ENCODE measurements at places on chromosomes 2 and 18.
A peak's percentile ranks its signal among the peaks of the same experiment; 100 is the strongest.

GRCh38 chr2:240785424-240786335, 34.3 kb downstream of the KIF1A start:
- DNase-seq = no peak

GRCh38 chr2:176997074-176997791, 215.4 kb upstream of the HNRNPA3 start:
- peak; percentile 85 for DNase-seq

- DNase-seq = no peak
These were observed 604.3 kb upstream of the CDH7 start for GRCh38 chr18:65146482-65147021.

DNA sequence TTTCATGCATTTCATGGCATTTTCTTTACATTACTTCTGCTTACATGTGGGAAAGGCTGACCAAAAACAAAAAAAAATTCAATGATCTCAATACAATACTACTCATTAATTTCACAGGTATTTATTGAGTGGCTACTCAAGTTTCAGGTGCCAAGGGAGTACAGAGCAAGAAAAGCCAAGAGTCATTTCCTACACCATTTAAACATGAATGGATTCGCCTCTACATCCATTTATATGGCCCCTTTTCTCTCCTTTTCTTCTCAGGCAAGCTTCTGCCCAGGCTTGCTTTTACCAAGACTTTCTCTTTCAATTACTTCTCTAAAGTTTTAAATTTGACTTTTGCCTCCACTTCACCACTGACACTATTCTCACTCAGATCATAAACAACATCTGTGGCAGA, 1603.1 kb upstream of the CELF4 start:
- DNase-seq = no peak

GRCh38 chr2:102975996-102976975, 214.5 kb downstream of the TMEM182 start:
- DNase-seq = peak; percentile 3

GRCh38 chr2:176125772-176126054, 3.2 kb downstream of the HOXD9 start:
- DNase-seq = no peak

DNA sequence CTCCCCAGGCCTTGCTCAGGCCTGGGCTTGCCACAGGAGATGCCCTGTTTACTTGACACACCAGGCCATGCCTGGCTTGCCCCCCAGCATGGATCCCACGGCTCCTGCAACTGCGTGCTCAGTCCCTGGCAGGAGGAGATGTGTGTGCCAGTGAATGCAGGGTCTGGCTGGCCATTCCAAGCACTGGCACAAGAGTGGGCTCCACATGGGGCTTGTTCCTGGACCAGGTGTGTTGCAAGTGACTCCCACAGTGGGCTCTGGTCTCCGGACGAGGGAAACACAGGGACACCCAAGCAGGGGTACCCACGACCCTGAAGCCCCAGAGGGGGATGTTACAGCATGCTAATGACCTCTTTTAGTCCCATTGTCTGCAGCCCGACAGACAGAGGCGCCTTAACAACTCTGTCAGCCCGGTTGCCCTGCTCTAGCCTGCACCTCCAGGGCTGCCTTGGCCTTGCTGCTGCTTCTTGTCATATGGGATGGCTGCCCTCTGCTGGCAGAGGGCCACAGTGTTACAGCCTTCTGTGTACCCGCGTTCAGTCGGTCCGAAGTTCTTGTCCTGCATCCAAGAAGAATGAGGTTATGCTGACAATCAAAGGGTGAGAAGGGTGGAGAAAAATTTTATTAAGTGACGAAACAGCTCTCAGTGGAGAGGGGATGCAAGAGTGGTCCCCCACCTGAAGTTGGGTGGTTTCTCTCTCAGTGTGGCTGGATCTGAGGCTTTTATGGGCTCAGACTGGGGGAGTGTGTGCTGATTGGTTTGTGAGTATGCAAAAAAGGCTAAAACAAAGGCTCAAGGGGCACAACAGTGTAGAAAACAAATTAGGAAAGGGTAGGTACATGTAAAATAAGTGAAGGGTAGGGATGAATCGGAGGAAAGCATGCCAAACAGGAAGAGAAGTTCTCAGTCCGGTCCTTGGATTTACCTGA, 180.4 kb downstream of the MBD5 start:
- DNase-seq = peak; percentile 18

DNA sequence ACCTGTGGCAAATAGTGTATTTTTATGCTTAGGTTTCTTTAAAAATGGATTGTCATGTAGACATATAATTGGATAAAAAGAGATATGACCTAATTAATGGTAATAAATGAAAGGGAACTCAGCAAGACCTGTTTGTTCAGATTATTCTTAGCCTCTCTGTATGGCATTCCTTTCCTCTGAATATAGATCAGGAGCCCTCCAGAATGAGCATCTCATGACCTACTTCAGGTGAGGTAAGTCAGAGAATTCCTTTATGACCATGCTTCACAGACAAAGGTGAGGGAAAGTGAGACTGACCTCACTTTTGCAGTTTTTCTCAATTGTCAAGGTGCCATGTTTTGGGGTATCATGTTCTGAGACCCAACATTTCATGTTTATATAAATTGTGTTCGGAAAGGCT, 1744.3 kb upstream of the PIK3C3 start:
- DNase-seq = no peak

DNA sequence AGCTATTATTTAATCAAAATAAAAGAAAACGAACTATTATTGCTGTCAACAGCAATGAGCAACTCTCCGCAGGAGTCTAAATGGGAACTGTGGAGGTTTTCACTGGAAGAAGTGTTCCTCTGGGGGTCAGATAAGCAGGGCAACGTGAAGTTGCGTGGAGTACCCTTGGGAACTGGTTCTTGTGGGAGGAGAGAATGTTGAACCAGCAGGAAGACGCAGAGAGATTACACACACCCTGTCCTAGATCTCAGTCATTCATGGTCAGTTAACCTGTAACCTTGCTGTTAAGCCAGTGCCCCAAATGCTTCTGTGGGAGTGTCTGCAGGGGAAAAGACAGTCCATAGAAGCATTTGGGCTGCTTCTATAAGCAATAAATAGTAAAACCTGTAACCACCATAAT, 20.4 kb upstream of the CABLES1 start:
- DNase-seq = peak; percentile 76

DNA sequence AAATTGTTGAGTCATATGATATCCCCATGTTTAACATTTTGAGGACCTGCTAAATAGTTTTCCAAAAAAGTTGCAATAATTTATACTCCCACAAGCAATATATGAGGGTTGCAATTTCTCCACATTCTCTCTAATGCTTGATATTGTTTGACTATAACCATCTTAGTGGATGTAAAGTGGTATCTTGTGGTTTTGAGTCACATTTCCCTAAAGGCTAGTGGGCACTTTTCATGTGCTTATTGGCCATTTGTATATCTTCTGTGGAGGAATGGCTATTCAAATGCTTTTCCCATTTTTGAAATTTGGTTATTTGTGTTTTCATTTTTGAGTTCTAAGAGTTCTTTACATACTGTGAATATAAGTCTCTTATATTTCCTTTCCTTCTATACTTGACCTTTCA, 82.7 kb downstream of the SCG2 start:
- DNase-seq = peak; percentile 36

DNA sequence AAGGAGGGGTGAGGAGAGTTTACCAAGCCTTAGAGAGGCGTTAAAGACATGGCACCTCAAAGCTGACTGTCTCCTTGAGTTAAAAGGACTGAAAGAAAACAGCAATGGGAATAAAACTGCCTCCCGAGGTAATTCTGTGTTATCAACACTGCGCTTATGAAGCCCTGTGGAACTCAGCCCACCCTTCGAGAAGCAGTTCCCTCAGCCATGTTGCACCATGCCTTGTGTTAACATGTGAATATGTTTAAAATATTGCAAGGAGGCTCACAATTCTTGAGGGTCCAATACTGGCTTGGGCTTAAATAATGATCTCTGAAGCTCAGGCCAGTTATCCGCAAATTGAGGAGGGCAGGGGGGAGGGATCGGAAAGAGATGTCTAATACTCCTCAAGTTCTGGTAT, 14.7 kb downstream of the KLF7 start:
- no peak for DNase-seq

DNA sequence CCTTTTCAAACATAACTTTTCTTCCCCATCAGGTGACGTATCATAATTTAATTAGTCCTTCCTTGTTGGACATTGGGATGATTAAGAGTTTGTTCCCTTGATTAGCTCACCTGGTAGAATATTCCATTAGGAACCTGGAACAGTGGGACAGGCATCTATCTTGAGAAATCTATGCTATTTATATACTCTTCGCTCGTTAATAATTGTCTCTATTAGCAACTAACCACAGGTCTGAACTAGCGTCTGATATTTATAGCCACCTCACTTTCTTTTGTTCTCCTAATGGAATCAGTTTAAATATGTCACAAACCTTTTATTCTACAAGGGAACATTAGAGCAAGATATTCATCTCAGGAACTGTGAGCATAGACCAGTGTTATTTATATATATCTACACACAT, 79.8 kb downstream of the MAPK4 start:
- DNase-seq = no peak

DNA sequence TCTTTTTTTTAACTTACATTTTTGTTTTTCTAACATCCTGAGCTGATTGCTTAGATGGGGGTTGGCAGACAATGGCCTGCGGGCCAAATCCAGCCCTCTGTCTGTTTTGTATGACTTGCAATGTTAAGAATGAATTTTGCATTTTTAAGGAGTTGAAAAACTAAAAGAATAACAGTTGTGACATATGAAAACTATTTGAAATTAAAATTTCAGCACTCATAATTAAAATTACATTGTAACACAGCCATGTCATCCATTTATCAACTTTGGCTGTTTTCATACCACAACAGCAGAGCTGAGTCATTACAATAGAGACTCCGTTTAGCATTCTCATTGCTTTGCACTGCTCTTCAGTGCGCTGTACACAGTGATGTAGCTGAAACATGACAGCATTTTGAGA, 94.1 kb upstream of the MC4R start:
- peak; percentile 1 for DNase-seq

GRCh38 chr2:168375195-168375798, 80.8 kb upstream of the CERS6 start:
- DNase-seq = no peak

DNA sequence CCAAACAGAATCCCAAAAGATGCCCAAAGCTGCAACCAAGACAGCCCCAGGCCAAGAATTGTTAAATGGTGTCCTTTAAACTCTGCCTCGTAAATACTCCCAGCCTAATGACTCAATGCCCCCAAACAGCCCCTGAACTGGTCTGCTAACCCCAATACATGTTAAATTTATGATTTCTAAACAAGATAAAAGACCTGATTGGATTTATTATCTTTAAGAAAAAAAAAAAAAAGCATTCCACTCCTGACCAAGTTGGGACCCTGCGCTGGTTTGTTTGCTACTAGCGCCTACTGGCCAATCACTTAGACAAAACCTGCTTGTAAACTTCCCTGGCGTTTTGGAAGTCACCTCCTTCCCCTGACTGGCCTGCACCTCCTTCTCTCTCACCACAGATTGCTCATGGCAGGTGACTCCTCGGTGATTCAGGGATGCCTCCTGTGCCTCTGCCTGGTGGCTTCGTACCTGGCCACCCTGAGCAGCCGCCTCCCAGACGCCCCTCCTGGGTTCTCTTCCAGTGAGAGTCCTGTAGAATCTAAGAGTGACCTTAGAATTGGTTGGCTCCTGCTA, 121.3 kb downstream of the BCL11A start:
- no peak for DNase-seq

GRCh38 chr18:25456334-25457010, 104.5 kb upstream of the ZNF521 start:
- no peak for DNase-seq

DNA sequence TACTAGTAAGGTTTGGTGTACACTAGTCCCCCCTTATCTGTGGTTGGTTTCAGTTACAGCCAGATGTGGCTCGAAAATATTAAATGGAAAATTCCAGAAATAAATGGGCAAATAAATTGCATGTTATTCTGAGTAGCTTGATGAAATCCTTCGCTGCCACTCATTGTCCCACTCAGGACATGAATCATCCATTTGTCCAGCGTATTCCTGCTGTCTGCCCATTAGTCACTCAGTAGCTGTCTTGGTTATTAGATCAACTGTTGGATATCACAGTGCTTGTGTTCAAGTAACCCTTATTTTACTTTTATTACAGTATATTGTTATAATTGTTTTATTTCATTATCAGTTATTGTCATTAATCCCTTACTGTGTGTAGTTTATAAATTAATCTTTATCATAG, 21.7 kb downstream of the ZDBF2 start:
- peak; percentile 82 for DNase-seq

- DNase-seq = no peak
These were observed 148.7 kb downstream of the CALCRL start for GRCh38 chr2:187299122-187299906.

GRCh38 chr2:236352761-236353593, 88.8 kb upstream of the ASB18 start:
- peak; percentile 17 for DNase-seq

DNA sequence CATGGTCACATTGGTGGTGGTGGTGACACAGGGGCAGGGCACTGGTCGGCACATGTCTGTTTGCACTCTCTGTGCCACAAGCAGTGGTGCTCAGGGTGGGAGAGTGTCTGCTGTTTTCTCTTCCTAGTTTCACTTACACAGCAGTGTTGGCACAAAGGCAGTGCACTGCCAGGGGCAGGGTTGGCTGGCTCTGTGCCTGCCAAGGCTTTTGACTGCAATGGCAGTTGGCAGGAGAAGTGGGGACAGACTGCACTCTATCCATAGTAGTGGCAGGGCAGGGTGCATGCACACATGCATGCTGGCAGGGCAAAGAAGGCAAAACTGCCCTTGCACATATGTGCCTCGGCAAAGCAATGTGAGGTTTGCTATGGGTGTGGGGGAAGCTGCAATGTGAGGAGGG, 635.9 kb downstream of the SUCLG1 start:
- no peak for DNase-seq

GRCh38 chr18:45856531-45856930, 31.1 kb downstream of the SIGLEC15 start:
- no peak for DNase-seq

- DNase-seq = no peak
These were observed 119.7 kb upstream of the CRIM1 start for GRCh38 chr2:36235882-36236281.

GRCh38 chr2:138919120-138919747, 139.0 kb upstream of the NXPH2 start:
- DNase-seq = no peak

GRCh38 chr2:234770031-234770506, 181.7 kb upstream of the SH3BP4 start:
- DNase-seq = peak; percentile 75

DNA sequence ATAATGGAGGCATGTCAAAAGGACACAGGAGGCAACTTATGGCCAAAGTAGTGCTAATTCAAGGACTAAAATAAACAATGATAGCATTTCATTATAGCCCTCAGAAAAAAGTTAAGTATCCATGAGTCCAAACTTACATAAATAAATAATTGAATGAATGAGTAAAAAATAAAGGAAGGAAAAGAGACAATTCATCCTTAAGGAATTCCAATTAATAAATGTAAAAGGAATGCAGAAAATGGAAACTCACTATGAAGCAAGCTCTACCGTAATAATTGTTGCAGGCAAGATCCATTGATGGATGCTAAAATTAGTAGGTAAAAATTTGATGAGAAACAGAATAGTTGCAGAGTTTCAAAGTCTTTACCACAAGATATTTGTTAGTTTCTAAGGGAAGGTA, 88.2 kb upstream of the RAPGEF4 start:
- peak; percentile 61 for DNase-seq

Measured in M059J (cell line).